ENCODE measurements at places on chromosomes 2 and 18.
A peak's percentile ranks its signal among the peaks of the same experiment; 100 is the strongest.

- no peak for DNase-seq
Measured at GRCh38 chr2:71526975-71527374, 73.6 kb downstream of the DYSF start.

DNA sequence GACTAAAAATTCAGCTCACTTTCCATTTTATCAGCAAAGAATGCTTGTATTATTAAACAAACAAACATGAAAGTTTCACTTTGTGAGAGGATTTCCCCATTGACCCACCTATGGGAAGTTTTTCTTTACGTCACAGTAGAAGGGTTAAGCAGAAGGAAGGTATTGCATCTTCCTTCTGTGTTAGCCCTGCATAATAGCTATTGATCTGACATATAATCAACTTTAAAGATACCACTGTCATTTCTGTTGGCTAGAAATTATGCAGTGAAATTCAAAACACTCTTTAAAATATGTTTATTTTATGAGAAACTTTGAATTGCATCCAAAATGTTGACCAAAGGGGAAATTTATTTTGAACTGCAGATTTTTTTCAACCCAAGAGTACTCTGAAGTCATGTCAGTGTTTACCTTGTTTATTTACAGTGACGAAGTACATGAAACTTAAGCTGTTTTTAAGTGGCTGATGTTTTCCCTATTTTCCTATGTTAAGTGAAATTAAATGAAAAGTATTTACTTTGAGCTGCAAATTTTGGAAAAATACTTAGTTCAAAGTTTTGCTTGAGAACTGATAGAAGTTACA, 566.4 kb downstream of the ZEB2 start:
- DNase-seq = no peak

- DNase-seq = no peak
Measured at GRCh38 chr2:98359986-98360385, 13.7 kb downstream of the CNGA3 start.

- DNase-seq = no peak
Measured at GRCh38 chr2:191488135-191488534, 189.8 kb upstream of the NABP1 start.

DNA sequence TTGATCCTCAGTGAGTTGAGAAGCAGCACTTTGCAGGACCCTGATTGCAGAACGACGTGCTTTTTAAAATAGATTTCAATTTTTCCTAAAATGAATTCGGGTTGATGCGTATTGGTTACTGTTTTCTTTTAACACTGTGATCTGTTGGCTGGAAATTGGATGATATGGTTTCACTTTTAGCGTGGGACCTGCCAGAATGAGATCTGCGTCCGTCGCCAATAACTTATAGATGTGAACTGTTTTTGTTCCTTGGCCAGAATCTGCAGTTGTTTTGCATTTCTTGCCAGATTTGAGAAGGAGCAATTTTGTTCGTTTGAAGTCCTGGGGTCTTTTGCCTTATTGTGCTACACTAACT, 703 bp downstream of the UGGT1 start:
- no peak for DNase-seq

GRCh38 chr2:34012715-34013302, 413.7 kb upstream of the FAM98A start:
- DNase-seq = no peak

GRCh38 chr18:42445359-42445758, 490.3 kb downstream of the PIK3C3 start:
- no peak for DNase-seq

GRCh38 chr2:127961729-127962128, 66.1 kb downstream of the SAP130 start:
- no peak for DNase-seq

DNA sequence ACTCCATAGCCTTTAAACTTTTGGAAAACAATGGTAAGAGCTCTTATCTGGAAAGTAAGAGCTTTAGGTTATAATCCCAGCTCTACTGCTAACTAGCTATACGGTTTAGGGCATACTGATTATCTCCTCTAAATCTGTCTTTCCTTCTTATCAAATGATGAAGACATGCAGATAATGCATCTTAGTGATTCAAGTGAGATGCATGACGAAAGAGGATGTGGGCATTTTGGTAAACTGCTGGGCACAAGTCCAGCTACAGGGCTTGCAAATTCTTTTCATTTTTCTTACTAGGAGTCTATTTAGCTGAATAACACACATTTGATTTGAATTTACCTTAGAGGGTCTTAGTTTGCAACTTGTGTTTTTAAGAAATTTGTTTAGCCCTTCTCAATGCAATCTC, 1604.8 kb upstream of the ZEB2 start:
- no peak for DNase-seq

GRCh38 chr2:20334605-20335203, 15.9 kb downstream of the PUM2 start:
- no peak for DNase-seq

DNA sequence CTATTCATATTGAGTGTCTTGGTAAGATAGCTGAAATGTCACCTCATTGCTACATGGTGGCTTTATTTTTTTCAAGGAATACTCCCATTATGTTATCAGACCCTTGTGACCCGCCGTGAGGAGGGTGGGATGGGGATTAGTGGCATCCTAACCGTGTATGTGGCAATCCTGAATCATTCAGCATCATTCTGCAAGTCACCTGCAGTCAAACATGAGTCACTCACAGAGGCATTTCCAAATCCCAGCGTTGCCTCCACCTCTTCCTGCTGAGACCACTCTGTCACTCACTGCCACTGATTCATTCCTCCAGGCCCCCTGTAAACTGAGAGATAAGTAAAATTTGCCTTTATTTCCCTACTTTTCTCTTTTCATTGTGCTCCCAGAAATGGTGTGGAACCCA, 307.4 kb upstream of the KLHL29 start:
- DNase-seq = no peak

DNA sequence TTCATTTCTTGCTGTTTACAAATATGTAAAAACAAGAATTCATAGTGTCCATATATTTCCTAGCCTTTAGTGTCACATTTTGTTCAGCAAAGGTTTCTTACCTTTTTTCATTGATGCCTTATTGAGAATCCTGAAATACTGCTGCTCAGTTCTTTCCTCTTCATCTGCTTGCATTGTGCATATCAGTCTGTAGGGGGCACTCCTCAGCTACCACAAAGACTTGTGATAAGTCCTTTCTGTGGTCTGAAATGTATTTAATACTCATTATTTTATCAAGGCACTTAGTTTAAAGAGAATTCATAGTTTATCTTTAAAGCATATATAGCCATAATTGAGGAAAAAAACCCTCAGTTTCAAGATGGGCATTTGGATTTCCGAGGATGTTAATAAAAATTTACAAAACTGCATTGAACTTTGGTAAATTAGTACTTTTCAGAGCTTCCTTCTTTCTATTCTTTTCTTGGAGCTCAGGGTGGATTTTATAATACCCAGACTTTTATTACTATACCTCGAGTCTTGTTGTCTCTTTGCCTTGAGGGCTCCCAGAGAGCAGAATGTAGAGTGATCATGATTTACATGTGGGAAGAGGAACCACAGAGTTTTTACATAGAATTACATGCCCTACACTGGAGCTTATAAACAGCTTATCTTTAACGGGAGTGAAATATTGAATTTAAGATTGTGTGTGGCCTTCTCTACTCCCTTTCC, 570.1 kb downstream of the PLCL1 start:
- no peak for DNase-seq

DNA sequence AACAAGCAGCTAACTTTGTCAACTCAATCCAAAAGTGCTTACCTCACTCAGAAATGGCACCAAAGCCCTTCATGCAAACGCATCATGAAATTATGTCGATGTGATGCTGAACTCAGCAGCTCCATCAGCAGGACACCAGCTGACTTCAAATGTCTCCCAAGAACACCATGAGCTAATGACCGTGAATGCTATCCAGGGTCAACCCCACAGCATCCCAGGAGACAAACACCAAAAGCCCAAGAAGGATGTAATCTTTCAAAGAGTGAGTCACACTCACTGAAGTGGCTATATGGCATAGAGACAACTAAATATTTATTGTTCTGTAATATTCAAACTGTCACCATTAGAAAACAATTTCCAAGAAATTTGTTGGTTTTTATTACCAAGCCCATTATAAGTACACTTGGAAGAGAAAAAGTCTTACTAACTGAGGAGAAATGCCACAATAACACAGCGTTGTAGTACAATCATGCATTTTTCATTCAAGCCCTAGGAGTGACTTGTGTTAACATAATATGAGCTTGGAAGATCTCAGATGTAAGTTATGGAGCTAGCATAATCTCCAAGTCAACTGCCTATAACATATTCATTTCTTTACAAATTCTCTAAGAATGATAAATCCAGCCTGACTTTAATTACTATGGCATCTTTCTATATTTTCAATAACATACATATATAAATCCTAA, 165.0 kb upstream of the CCDC68 start:
- no peak for DNase-seq

DNA sequence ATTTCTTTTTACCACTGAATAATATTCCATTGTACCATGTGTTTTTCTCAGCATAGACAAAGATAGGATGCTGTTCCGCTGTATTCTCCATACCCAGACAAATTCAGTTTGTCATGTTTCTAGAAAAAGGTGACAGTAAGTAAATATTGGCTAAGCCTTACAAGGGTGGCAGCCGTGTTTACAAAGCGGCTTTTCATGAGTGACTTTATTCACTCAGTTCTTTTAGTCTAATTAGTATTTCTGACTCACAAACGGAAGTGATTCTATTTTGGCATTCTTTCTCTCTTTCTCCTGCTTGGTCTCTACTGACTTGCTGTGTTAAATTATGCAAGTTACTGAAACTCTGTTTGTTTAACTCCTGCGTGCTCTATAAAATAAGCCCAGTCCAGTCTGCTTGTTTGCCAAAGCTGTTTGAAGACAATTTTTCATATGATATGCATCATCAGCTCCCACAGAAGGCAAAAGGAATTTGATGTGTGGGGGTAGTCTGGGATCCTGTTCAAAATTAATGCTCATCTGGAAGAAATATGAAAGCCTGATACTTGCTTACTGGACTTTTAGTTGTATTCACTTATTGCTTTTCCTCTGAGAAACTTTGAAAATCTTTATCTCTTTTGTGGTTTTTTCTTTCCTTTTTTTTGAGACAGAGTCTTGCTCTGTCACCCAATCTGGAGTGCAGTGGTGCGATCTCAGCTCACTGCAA, 2.3 kb upstream of the PLEKHH2 start:
- DNase-seq = no peak

DNA sequence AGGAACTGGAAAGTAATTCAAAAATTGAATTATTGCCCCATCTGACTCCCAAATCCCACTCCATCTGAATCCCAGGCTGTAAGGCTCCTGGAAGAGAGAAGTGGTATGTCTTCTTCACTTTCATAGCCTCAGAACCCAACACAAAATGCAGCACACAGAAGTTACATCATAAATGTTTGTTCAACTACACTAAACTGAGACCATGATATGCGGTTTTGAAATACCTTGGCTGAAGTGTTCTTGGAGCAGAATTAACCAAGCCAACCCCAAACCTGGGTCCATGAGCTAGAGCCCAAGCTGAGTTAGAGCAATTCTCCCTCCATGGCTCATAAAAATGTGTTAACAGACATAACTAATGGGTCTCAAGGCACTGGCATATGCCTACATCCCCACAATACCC, 23.3 kb downstream of the NEB start:
- DNase-seq = no peak

DNA sequence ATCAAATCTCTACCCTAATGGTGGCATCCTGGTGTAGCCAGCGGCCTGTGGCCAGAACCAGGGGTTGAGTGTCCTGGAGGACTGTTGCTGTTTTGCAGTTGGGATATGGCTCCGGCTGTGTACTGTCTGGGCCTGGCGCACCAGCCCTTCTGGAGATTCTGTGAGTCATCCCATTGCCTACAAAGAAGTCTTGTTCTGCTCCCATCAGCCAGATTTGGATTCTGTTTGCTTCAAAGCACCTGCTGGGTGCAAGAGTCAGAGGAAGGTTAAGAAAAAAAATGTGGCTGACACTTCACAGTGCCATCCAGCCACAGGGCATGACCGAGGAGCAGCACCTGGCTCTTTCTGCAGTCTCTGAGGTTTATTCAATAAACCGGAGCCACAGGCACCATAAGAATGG, 41.0 kb upstream of the ASAP2 start:
- DNase-seq = no peak

DNA sequence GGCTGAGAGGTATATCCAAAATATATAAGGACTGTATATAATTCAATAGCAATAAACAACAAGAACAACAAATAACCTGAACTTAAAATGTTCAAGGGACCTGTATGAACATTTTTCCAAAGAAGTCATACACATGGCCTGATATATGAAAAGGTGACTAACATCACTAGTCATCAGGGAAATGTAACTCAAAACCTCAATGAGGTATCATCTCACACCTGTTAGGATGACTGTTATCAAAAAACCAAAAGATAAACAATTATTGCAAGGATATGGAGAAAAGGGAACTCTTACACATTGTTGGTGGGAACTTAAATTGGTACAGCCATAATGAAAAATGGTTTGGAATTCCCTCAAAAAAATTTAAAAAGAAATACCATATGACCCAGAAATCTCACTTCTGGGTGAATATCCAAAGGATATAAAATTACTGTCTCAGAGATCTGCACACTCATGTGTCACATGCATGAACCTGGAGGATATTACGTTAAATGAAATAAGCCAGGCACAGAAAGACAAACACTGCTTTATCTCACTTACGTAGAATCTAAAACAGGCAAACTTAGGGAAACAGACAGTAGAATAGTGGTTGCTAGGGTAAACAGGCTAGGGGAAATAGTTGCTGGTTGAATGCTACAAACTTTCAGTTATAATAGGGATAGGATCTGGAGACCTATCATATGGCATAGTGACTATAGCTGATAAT, 334.5 kb upstream of the MMADHC start:
- no peak for DNase-seq

GRCh38 chr2:159907909-159908308, 109.9 kb upstream of the CD302 start:
- DNase-seq = no peak

- DNase-seq = no peak
Measured at GRCh38 chr2:233840520-233840919, 13.8 kb downstream of the HJURP start.

GRCh38 chr2:239019183-239019581, 171.3 kb downstream of the TWIST2 start:
- no peak for DNase-seq

GRCh38 chr2:205706769-205707381, 24.6 kb downstream of the NRP2 start:
- DNase-seq = no peak

- DNase-seq = no peak
Measured at GRCh38 chr18:35776473-35776872, 194.9 kb downstream of the GALNT1 start.

GRCh38 chr18:30093376-30093775, 949.2 kb downstream of the DSC3 start:
- no peak for DNase-seq

GRCh38 chr2:215662715-215663114, 226.8 kb upstream of the FN1 start:
- no peak for DNase-seq

- DNase-seq = no peak
Measured at GRCh38 chr18:22088029-22088428, 81.4 kb upstream of the GATA6 start.

GRCh38 chr18:56825878-56826277, 174.7 kb downstream of the WDR7 start:
- no peak for DNase-seq

GRCh38 chr2:74715081-74715791, 61.2 kb downstream of the SEMA4F start:
- DNase-seq = peak; percentile 78

GRCh38 chr2:16655905-16656642, 9.6 kb downstream of the CYRIA start:
- no peak for DNase-seq

- DNase-seq = no peak
Measured at GRCh38 chr2:200317975-200318374, 11.5 kb downstream of the SPATS2L start.
